Adrenal gland (tissue), 19 donors: ENCODE measurements at places on chromosomes 12 and 14. TPM values are rescaled to one million over a fixed set of nuclear protein-coding genes. Genes with fewer than 3 reads are reported as not detected.

- peak; percentile 58 for DNase-seq
- H3K27ac ChIP-seq = no peak overlapping the region
- H3K4me3 ChIP-seq = no peak overlapping the region
- H3K4me1 ChIP-seq = no peaks in the 10 kb centered on the region
Measured at GRCh38 chr12:6062757-6063735, 61.4 kb downstream of the VWF start.

TAS2R20 gene
- 8.6 TPM for total RNA-seq

- no peaks in the 10 kb centered on the region for H3K36me3 ChIP-seq
- no peak overlapping the region for H3K4me3 ChIP-seq
- peaks cover 2% of the 10 kb centered on the region for H3K4me1 ChIP-seq
- peak; percentile 66 for DNase-seq
- H3K27me3 ChIP-seq = no peaks in the 10 kb centered on the region
Measured at GRCh38 chr14:100654814-100655740, 67.9 kb upstream of the BEGAIN start.

GRCh38 chr14:64971943-64972791 lies at the start of gene RAB15:
Gene RAB15, minus strand, starts transcription at chr14:64972336. Its CDS starts 260 bp downstream, at chr14:64972076.
- peak within 1 kb of the TSS; percentile 18 for H3K4me3 ChIP-seq
- DNase-seq = peak; percentile 33
- peaks cover 8% of the 10 kb centered on the region for H3K4me1 ChIP-seq
- H3K27ac ChIP-seq = no peak within 1 kb of the TSS

DTX3 gene
- total RNA-seq = 53.2 TPM

- no peak overlapping the region for H3K27ac ChIP-seq
- H3K4me1 ChIP-seq = no peaks in the 10 kb centered on the region
- H3K4me3 ChIP-seq = no peak overlapping the region
- no peaks in the 10 kb centered on the region for H3K27me3 ChIP-seq
- no peak for DNase-seq
Measured at GRCh38 chr12:47360771-47361388, 281.1 kb upstream of the AMIGO2 start.

MGP gene
- 1,007 TPM for total RNA-seq

KRT74 gene
- total RNA-seq = not detected

RILPL1 gene
- 21.8 TPM for total RNA-seq

MFAP5 gene
- 11.5 TPM for total RNA-seq

- no peaks in the 10 kb centered on the region for H3K27me3 ChIP-seq
- no peak overlapping the region for H3K27ac ChIP-seq
- no peaks in the 10 kb centered on the region for H3K36me3 ChIP-seq
- H3K4me3 ChIP-seq = no peak overlapping the region
- H3K4me1 ChIP-seq = peaks cover 4% of the 10 kb centered on the region
Measured at GRCh38 chr14:103597623-103598377, 31.2 kb upstream of the KLC1 start.

RPGRIP1 gene
- total RNA-seq = 0.29 TPM

TMTC3 gene
- total RNA-seq = 9.4 TPM

- no peaks in the 10 kb centered on the region for H3K4me1 ChIP-seq
- H3K27ac ChIP-seq = no peak overlapping the region
- no peak for DNase-seq
- no peaks in the 10 kb centered on the region for H3K36me3 ChIP-seq
Measured at GRCh38 chr12:45342848-45343247, 127.0 kb downstream of the ANO6 start.

DNA sequence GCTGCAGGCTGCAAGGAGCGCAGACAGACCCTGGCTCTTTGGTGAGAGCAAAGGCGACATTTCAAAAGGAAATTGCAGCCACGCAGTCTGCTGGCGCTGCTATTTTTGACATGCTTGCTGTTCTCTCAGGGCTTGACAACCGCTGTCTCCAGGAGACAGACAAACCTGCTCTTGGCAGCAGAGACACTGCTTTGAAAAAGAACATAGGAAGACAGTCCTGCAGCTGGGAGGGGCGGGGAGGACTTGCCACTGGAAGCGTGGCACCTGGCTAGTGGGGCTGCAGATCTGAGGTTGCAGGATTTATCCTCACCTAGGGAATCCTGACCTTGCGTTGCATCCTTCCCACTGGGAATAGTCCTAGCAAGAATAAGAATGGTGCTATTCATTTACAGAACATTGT lies 91.8 kb upstream of the KCNA1 start:
- H3K36me3 ChIP-seq = no peaks in the 10 kb centered on the region
- peaks cover 23% of the 10 kb centered on the region for H3K27me3 ChIP-seq
- H3K4me3 ChIP-seq = no peak overlapping the region
- no peak overlapping the region for H3K27ac ChIP-seq
- no peaks in the 10 kb centered on the region for H3K4me1 ChIP-seq

DNA sequence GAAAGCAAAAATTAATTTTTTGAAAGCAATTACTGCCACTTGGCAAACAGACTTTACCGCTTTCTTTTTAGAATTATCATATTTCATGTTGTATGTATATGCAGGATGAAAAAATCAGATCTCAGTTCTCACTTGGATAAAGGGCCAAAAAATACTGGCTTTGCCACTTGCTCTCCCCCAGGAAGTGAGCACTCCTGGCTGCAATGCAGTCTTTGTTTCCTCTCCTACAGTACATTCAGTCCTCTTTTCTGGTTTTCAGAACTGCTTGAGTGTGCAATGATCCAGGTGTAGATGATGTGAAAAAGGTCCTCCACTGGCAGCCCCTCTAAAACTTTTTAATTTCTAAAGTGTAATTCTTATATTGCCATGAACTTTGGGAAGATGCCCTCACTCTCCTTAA lies 183.4 kb downstream of the SLC25A21 start:
- DNase-seq = no peak
- H3K27me3 ChIP-seq = no peaks in the 10 kb centered on the region
- no peaks in the 10 kb centered on the region for H3K36me3 ChIP-seq
- H3K4me1 ChIP-seq = no peaks in the 10 kb centered on the region

TRPV4 gene
- 2.6 TPM for total RNA-seq

GRCh38 chr12:31922341-31923062 lies 36.7 kb upstream of the RESF1 start:
- no peak overlapping the region for H3K4me3 ChIP-seq
- H3K36me3 ChIP-seq = no peaks in the 10 kb centered on the region
- H3K4me1 ChIP-seq = no peaks in the 10 kb centered on the region
- H3K27ac ChIP-seq = no peak overlapping the region
- H3K27me3 ChIP-seq = no peaks in the 10 kb centered on the region
- DNase-seq = no peak

CEP290 gene
- total RNA-seq = 12.1 TPM

P2RX2 gene
- not detected for total RNA-seq

EML5 gene
- total RNA-seq = 10.1 TPM

PAWR gene
- 50.8 TPM for total RNA-seq

DNA sequence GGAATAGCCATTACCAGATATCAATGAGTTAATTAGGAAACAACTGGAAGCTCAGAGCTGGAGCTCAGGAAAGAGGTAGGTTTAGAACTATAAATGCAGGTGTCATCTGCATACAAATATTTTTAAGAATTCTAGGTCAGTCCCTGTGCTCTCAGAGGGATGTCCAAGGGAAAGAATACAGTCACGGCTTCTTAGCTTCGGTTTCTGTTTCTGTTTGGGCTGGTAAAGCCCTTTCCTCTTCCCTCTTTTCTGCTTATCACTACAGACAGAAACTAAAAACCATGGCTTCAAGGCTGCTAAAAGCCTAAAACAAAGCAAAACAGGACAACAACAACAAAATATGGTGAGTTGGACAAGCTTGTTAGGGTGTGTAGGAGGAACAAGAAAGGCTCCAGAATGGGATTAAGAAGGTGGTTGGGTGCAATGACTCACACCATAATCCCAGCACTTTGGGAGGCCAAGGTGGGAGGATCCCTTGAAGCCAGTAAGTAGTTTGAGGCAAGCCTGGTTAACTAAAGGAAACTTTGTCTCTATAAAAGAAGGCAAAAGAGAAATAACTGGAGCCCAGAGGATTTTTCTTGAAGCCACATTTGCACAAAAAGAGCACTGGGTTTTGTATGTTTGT lies 113.0 kb downstream of the SEC23A start:
- DNase-seq = no peak
- H3K27me3 ChIP-seq = no peaks in the 10 kb centered on the region
- H3K4me3 ChIP-seq = no peak overlapping the region
- no peak overlapping the region for H3K27ac ChIP-seq
- H3K36me3 ChIP-seq = no peaks in the 10 kb centered on the region
- H3K4me1 ChIP-seq = no peaks in the 10 kb centered on the region

DNA sequence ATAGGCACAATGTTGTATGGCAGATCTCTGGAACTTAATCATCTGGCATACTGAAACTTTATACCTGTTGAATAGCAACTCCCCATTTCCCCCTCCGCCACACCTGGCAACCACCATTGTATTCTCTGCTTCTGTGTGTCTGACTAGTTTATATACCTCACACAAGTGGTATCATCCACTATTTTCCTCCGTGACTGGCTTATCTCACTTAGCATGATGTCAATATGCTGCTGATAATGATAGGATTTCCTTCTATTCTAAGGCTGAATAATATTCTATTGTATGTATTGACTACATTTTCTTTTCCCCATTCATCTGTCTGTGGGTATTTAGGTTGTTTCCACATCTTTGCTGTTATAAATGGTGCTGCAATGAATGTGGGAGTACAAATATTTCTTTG lies 21.5 kb downstream of the BRMS1L start:
- H3K27me3 ChIP-seq = no peaks in the 10 kb centered on the region
- H3K4me1 ChIP-seq = peaks cover 4% of the 10 kb centered on the region
- H3K4me3 ChIP-seq = no peak overlapping the region
- no peak overlapping the region for H3K27ac ChIP-seq
- peaks cover 5% of the 10 kb centered on the region for H3K36me3 ChIP-seq

DNA sequence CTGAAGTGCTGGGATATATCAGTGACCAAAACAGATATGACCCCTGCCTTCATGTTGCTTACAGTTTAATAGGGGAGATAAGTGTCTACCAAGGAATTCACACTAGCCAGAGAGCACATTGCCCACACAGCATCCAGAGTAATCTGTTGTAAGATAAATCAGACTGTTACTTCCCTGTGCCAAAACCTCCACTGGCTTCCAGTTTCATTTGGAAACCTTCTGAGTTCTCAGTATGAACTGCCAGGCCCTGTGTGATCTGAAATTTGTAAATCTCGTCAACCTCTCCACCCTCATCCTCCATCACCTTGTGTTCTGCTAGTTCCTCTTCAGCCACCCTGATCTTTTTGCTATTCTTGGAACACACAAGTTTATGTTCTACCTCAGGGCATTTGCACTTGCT lies 154.7 kb downstream of the ETV6 start:
- H3K27ac ChIP-seq = no peak overlapping the region
- H3K4me3 ChIP-seq = no peak overlapping the region
- H3K4me1 ChIP-seq = peaks cover 7% of the 10 kb centered on the region
- no peak for DNase-seq
- no peaks in the 10 kb centered on the region for H3K36me3 ChIP-seq

GRCh38 chr12:27841392-27841882 lies 61.4 kb upstream of the MANSC4 start:
- H3K4me1 ChIP-seq = no peaks in the 10 kb centered on the region
- no peaks in the 10 kb centered on the region for H3K27me3 ChIP-seq
- DNase-seq = no peak
- no peaks in the 10 kb centered on the region for H3K36me3 ChIP-seq

GRCh38 chr14:100305324-100306100 lies 732 bp downstream of the SLC25A29 start:
- no peaks in the 10 kb centered on the region for H3K36me3 ChIP-seq
- peak overlapping the region; percentile 92 for H3K27ac ChIP-seq
- peak overlapping the region; percentile 5 for H3K4me3 ChIP-seq
- DNase-seq = no peak
- H3K27me3 ChIP-seq = no peaks in the 10 kb centered on the region

GRCh38 chr14:90491221-90491885 lies 94.5 kb downstream of the CALM1 start:
- peak; percentile 50 for DNase-seq
- H3K36me3 ChIP-seq = no peaks in the 10 kb centered on the region
- peaks cover 12% of the 10 kb centered on the region for H3K4me1 ChIP-seq
- no peak overlapping the region for H3K4me3 ChIP-seq
- H3K27me3 ChIP-seq = no peaks in the 10 kb centered on the region

DNA sequence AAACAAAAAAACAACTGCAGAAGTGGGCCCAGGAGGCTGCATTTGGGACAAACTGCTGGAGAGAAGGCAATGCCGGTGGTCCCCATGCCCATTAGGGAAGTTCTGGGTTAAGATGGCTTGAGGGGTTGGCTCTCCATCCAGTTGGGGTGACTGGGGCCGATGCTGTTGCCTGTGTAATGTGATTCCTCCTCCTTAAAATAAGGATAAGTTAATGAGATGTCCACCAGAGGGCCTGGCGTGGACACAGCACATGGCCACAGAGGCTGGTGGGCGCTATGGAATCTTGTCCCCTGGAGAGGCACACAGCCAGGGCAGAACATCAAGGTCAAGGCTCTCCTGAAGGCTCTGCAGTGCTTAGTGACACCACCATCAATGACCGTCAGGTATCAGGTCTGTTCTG lies 1.0 kb upstream of the TESC start:
- no peaks in the 10 kb centered on the region for H3K36me3 ChIP-seq
- H3K4me3 ChIP-seq = no peak overlapping the region
- H3K27me3 ChIP-seq = no peaks in the 10 kb centered on the region
- H3K27ac ChIP-seq = no peak overlapping the region
- H3K4me1 ChIP-seq = peaks cover 27% of the 10 kb centered on the region

SLC2A14 gene
- 6.3 TPM for total RNA-seq

- H3K4me1 ChIP-seq = no peaks in the 10 kb centered on the region
- no peaks in the 10 kb centered on the region for H3K27me3 ChIP-seq
- DNase-seq = no peak
- no peak overlapping the region for H3K27ac ChIP-seq
- H3K36me3 ChIP-seq = no peaks in the 10 kb centered on the region
Measured at GRCh38 chr12:23757541-23757962, 191.9 kb downstream of the SOX5 start.

- H3K27ac ChIP-seq = no peak overlapping the region
- H3K4me3 ChIP-seq = no peak overlapping the region
Measured at GRCh38 chr12:121085069-121085468, 46.0 kb upstream of the OASL start.

- H3K27me3 ChIP-seq = no peaks in the 10 kb centered on the region
- no peak for DNase-seq
- no peak overlapping the region for H3K27ac ChIP-seq
Measured at GRCh38 chr12:46872135-46872534, 46.3 kb upstream of the SLC38A4 start.

- H3K27ac ChIP-seq = no peak overlapping the region
- H3K4me1 ChIP-seq = no peaks in the 10 kb centered on the region
- no peak for DNase-seq
- no peaks in the 10 kb centered on the region for H3K36me3 ChIP-seq
- no peaks in the 10 kb centered on the region for H3K27me3 ChIP-seq
Measured at GRCh38 chr12:97182769-97183168, 275.7 kb downstream of the NEDD1 start.

GRCh38 chr12:66959276-66959675 lies 280.4 kb upstream of the GRIP1 start:
- no peaks in the 10 kb centered on the region for H3K27me3 ChIP-seq
- H3K27ac ChIP-seq = no peak overlapping the region
- no peak overlapping the region for H3K4me3 ChIP-seq
- DNase-seq = no peak
- H3K4me1 ChIP-seq = no peaks in the 10 kb centered on the region

DNA sequence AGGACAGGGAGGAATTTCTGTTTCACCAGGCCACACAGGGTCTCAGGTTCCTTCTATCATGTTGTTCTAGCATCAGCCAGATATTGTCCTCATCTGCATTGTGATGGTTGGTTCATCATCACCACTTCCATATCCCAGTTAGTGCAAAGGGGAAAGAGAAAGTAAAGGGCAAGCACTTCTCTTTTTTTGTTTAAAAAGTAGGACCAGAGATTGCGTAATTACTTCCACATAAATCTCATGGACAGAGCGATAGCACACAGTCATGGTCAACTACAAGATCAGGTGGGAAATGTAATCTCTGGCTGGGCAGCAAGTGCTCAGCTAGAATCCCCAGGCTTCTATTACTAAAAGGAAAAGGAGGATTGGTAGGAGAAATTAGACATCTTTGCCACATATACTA lies 155.1 kb downstream of the KIF21A start:
- no peak overlapping the region for H3K27ac ChIP-seq
- H3K36me3 ChIP-seq = no peaks in the 10 kb centered on the region
- H3K27me3 ChIP-seq = no peaks in the 10 kb centered on the region
- no peak for DNase-seq
- no peaks in the 10 kb centered on the region for H3K4me1 ChIP-seq
